ENCODE measurements at places on chromosomes 13 and 19. TPM values are rescaled to one million over a fixed set of nuclear protein-coding genes. Genes with fewer than 3 reads are reported as not detected.

MAP4K1 gene
- total RNA-seq, result 8.2 TPM

GRCh38 chr19:18299654-18300053 lies 18.2 kb upstream of the JUND start:
- DNase-seq, result no peak

PRKACA gene
- total RNA-seq, result 98.7 TPM

DNA sequence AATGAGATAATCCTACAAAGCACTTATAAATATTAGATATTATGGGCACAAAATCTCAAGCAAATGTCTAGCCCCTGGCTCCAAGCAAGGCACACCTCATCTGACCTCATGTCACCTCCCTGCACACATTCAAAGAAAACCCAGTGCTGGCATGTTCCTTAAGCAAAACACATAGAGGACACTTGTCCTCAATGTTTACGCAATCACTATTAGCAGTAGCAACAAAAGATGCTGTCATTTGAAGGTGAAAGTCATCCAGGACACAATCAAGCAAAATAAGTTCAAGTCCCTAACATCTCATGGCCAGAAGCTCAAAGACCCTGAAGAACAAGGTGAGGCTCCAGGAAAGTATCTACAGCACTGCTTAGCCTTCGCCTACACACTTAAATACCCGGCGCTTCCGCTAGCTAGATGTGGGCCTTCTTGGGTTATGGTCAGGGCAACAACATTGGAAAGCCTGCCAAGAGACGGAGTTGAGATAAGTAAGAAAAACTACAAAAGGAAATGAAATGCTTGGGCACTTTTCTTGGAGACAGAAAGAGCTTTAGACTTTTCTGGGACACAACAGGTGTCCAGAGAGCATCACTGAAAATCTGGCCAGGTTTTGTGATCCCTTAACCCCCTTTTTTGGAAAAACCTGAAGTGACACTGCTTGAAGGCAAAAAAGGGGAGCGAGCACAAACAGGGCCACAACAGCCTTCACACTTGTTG lies 85.7 kb downstream of the FOXO1 start:
- DNase-seq, result no peak

GJB6 gene
- 4.0 TPM for total RNA-seq

CPAMD8 gene
- 2.9 TPM for total RNA-seq

- DNase-seq, result no peak
These were observed 43.6 kb downstream of the NLRP12 start for GRCh38 chr19:53780506-53780905.

SMIM17 gene
- 0.81 TPM for total RNA-seq

ZNF333 gene
- 16.5 TPM for total RNA-seq

KLF5 gene
- 164 TPM for total RNA-seq

FPR1 gene
- 9.3 TPM for total RNA-seq

CYP4F2 gene
- 66.6 TPM for total RNA-seq

OVOL3 gene
- not detected for total RNA-seq

LCP1 gene
- total RNA-seq, result 43.4 TPM

ZNF30 gene
- 3.8 TPM for total RNA-seq

GRCh38 chr13:107299717-107300116 lies 731.8 kb upstream of the ARGLU1 start:
- DNase-seq, result no peak

- DNase-seq, result no peak
These were observed 5.8 kb downstream of the PLPPR3 start for GRCh38 chr19:815775-816499.

- DNase-seq, result no peak
These were observed 2.9 kb downstream of the SLC7A9 start for GRCh38 chr19:32866564-32867265.

DNA sequence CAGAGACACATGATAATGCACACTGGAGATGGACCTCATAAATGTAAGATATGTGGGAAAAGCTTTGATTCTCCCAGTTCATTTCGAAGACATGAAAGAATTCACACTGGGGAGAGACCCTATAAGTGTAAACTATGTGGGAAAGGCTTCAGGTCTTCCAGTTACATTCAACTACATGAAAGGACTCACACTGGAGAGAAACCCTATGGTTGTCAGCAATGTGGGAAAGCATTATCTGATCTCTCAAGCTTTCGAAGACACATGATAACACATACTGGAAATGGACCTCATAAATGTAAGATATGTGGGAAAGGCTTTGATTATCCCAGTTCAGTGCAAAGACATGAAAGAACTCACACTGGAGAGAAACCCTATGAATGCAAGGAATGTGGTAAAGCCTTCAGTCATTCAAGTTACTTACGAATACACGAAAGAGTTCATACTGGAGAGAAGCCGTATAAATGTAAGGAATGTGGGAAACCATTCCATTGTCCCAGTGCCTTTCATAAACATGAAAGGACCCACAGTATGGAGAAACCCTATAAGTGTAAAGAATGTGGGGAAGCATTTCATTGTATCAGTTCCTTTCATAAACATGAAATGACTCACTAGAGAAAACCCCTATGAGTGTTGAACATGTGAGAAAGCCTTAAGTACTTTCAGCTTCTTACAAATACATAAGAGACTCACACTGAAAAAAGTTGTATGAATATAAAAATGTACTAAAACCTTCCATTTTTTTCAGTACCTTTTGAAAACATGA lies 14.7 kb downstream of the ZNF441 start:
- no peak for DNase-seq

- no peak for DNase-seq
These were observed at the start of gene TMEM145 for GRCh38 chr19:42313096-42313839. Gene TMEM145, plus strand, starts transcription at chr19:42313309. Its CDS starts 68 bp downstream, at chr19:42313377.

NDUFA7 gene
- 45.2 TPM for total RNA-seq

DNA sequence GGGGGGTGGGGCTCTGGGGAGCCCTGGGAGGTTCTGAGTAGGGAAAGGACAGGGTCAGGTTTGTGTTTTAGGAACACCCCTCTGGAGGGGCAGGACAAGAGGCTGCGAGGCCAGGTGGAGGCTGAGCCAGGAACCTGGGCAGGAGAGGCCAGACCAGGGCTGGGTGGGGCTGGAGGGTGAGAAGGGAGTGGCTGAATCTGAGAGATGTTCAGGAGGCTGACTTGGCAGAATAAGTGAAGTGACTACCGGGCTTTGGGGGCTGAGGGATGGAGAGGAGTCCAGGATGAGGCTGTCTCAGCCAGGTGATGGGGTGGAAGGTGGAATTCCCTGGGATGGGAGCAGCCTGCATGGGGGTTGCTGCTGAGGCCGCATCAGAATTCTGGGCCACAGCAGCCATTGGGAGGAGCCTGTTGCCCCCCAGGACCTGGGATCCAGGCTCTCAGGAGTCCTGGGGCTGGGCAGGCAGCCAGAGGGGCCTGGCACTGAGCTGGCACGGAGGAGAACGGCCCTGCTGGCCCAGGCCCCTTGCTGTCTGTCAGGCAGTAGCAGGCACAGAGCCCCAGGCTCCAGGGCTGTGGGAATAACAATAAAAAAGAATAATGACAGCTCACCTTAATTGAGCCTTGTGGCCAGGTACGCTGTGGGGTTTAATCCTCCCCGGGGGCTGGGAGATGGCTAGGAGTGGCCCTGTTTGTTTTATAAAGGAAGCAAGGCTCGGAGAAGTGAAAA lies 3.3 kb downstream of the PPP5C start:
- no peak for DNase-seq

DNA sequence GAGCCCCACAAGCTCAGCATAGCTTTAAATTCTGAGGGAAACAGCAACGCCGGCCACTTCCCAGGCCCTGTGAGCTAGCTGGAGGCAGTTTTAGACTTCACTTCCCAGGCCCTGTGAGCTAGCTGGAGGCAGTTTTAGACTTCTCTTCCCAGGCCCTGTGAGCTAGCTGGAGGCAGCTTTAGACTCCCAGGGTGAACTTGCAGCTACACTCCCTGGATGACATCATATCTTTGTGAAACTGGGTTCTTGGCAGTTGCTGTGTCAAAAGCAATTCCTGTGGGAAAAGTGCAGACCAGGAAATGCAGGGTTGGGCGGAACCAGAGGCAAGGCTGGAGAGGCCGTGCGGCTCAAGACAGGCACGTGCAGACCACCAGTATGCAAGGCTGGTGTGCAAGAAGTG lies 12.7 kb downstream of the SOX1 start:
- DNase-seq, result no peak

DNA sequence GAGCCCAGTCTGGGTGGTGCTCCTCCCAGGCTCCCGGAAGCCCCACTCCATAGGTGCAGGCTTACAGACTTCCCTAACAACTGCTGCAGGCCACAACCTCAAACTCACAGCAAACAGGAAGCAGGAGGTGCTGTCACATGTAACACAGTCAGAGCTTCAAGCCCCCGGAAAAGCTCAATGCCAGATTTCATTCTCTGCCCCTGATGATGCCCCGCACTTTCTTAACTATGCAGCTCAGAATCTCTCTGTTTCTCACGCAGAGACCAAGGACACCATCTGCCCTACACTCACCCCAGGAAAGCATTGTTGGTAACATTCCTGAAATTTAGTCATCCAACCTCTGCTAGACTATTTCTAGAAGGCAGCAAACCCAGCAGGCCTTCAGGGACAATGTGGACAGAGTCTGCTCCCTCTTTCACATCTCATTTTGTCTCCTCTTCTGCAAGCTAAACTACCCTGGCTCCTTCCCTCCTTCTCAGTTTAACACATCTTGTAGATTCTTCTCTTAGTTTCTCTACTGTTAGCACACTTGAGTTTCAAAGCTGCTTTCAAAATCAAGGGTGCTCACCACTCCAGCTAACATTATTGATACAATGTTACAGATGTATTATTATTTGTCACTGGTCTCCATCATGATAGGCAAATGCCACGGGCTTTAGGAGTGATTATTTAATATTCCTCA lies 162.5 kb downstream of the KCTD12 start:
- no peak for DNase-seq

GRCh38 chr13:98216135-98216565 lies 39.1 kb upstream of the RNF113B start:
- no peak for DNase-seq

GRCh38 chr13:29551214-29551613 lies 44.3 kb downstream of the SLC7A1 start:
- DNase-seq, result no peak

DNA sequence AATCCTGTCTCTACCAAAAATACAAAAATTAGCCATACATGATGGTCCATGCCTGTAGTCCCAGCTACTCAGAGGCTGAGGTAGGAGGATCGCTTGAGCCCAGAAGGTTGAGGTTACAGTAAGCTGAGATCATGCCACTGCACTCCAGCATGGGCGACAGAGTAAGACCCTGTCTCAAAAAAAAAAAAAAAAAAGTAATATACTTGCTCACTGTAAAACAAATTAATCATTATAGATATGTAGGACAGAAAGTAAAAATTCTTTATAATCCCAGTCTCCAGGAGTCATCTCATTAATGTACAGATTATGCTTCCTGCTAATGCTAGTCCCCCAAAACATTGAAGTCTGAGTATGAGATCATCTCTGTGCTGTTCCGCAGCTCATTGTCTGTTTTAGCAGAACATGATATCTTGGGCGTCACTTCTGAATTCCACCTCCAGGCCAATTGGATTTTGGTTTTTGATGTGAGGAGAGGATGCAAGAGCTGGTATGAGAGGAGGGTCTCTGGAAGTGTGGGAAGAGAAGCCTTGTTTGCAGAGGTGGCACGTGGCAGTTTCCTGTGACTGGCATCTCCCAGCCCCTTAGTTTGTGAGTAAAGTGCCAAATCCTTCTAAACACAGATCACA lies 75.4 kb upstream of the NPAS1 start:
- DNase-seq, result no peak

GRCh38 chr13:21077788-21078353 lies 16.5 kb upstream of the LATS2 start:
- no peak for DNase-seq

- no peak for DNase-seq
These were observed 204.7 kb downstream of the SHISA2 start for GRCh38 chr13:25847145-25847544.

DNA sequence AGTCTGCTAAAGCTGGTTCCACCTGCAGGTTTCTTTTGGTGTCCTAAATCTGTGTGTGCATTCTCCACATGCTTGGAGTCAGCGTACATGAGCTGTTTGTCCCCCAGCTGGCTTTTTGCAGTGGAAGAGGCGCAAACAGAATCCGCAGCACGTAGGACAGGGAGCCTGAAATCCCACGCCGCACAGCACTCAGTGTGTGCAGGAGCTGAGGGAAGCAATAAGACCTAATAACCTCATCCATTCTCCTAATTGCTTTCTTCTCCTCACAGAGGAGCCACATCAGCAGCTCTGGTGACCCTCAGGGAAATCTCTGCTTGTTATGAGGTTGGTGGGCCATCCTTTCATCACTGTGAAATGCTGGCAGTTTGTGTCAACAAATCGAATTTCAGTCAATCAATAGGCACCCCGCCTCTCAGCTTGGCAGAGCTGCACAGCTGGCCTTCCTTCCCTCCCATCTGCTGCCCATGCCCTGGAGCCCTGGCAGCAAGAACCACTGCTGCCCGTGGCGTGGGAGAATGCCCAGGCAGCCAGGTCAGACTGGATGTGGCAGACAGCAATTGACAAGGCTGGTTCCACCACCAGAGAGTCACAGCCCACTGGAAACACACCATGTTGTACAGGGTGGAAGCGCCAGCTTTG lies 136.7 kb downstream of the ZDHHC20 start:
- no peak for DNase-seq

GRCh38 chr19:5932609-5933262 lies 18.7 kb downstream of the CAPS start:
- no peak for DNase-seq

- no peak for DNase-seq
These were observed 30.7 kb downstream of the LMO7 start for GRCh38 chr13:75666646-75667351.

- no peak for DNase-seq
These were observed 50.3 kb upstream of the TEX29 start for GRCh38 chr13:111270126-111270525.
